ENCODE measurements at places on chromosomes 1 and 21.
A peak's percentile ranks its signal among the peaks of the same experiment; 100 is the strongest.

DNA sequence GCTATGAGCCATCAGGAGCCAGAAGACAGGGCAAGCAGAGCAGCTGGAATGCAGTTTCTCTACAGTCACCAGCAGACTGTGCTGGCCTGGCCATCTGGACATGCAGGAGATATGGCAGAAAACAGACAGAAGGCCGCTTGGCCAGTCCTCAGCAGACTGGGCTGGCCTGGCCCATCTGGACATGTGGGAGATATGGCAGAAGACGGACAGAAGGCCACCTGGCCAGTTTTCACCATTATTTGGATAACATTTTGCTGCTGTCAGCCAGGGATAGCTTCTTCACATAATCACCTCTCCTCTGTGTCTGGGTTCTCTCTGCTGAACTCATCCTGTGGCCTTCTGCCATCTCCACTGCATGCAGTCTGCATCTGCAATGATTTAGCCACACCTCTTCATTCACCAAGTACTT is 25.0 kb upstream of the CACYBP start:
- DNase-seq = no peak

DNA sequence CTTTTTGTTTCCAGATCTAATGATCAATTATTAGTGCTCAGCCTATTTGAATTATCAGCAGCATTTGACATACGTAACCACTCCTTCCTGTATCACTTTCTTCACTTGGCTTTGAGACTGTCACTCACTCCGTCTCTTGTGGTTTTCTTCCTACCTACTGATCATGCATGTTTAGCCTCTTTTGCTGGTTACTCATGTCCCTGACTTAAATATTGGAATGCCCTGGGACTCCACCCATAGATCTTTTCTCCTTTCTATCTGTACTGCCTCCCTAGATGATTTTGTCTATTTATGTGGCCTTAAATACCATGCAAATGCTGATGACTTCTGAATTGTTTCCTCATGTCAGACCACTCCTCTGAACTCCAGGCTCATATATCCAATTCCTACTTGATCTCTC is 57.7 kb upstream of the PDE4B start:
- no peak for DNase-seq

- DNase-seq = no peak
Observed at GRCh38 chr1:109412551-109412950, 13.7 kb downstream of the PSMA5 start.

DNA sequence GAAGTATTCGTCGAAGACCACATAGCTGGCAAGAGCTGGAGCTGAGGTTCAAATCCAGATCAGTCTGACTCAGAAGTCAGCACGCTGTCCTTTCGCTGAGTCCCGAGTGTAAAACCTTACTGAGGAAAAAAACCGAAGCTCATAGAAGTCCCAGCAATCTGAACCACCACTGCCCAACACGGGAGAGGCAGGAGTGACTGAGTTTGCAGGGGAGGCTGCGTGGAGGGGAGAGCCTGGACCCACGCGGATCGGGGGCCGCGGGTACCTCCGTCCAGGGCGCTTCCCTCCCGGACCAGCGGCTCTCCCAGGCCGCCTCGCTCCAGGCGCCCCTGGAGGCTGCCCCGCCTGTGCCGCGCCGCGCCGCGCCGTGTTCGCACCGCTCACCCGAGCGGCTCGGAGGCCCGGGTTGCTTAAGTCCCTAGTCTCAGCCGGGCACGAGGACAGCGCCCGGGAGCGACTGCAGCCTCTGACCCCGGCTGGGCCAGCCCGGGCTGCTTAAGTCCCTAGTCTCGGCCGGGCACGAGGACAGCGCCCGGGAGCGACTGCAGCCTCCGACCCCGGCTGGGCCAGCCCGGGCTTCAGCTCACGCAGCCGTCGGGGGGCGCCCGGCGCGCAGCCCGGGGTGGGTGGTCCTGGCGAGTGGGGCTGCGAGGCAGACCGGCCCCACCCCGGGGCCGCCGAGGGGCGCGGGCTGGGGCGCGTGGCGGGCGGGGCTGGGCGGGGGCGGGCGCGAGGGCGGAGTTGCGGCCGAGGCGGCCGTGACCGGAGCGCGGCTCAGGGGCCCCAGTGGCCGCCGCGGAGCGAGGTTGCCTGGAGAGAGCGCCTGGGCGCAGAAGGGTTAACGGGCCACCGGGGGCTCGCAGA is at the start of gene ADAMTSL4:
Gene ADAMTSL4 (plus strand): TSS at position 777 of the 864 bp plus-strand sequence. CDS start 2,881 bp downstream, outside the sequence.
- no peak for DNase-seq

- DNase-seq = peak; percentile 68
Observed at GRCh38 chr1:48627486-48627885, 149.2 kb downstream of the BEND5 start.

DNA sequence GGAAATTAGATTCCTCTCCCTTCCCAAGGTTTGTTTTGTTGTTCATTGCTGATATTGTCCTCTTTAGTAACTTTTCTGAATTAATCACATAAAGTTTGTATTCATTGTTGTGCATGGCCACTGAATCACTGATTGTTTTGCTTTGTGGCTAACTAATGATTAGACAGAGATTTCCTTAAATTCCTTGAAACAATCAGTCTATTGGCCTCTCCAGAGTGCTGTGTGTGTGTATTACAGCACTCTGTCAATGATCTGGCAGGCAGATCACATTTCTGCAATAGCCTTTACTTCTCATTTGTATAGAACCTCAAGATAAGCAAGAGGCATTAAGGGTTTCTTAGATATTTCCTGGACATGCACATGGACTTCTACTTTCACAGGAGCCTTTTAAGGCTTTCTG is 78.6 kb downstream of the DUSP10 start:
- DNase-seq = no peak

Measured in NCI-H1436 (cell line).